ENCODE measurements at places on chromosomes 5 and 9.
A peak's percentile ranks its signal among the peaks of the same experiment; 100 is the strongest.

- no peak for DNase-seq
Observed at GRCh38 chr9:7439355-7439995, 360.1 kb downstream of the DMAC1 start.

DNA sequence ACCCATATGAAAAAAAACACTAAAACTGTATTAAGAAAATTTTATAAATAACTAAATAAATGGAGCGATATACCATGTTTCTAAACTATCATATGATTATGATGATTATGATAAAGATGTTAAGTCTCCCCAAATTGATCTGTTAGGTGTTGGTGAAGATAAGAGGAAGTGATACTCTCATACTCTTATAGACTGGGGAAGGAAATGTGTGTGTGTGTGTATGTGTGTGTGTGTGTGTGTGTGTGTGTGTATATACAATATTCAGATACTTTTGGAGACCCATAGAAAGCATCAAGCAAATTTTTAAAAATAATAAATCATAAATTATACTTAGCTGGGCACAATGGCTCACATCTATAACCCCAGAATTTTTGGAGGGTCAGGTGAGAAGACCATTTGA is 62.9 kb downstream of the TMEM232 start:
- DNase-seq: no peak

- DNase-seq: no peak
Observed at GRCh38 chr9:127104581-127105311, 17.7 kb downstream of the ANGPTL2 start.

- DNase-seq: no peak
Observed at GRCh38 chr9:71990466-71990865, 69.9 kb downstream of the C9orf57 start.

GRCh38 chr5:84344788-84345187 is 39.9 kb downstream of the EDIL3 start:
- DNase-seq: no peak

- DNase-seq: peak; percentile 5
Observed at GRCh38 chr9:8857926-8858595, 1058.5 kb upstream of the DMAC1 start.

- no peak for DNase-seq
Observed at GRCh38 chr5:139652788-139653241, 4.7 kb downstream of the CXXC5 start.

DNA sequence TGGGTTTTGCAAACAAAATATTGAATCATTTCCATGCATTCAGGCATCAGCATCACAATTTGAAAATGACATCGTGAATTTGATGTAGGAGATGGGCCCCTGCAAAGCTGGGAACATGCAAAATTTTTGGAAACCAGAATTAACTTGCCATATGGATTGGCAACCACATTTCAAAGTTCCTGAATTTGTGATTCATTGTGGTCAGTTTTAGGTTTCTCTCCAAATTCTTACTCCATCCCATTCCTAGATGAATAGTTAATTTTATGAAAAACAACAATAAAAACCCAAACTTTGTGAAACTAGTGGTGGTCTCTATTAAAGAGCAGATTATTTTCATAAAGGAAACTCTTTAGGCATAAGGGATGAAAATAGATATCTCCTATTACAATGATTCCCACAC is 107.8 kb upstream of the SLIT3 start:
- no peak for DNase-seq

- DNase-seq: no peak
Observed at GRCh38 chr5:142171270-142171669, 62.7 kb downstream of the NDFIP1 start.

DNA sequence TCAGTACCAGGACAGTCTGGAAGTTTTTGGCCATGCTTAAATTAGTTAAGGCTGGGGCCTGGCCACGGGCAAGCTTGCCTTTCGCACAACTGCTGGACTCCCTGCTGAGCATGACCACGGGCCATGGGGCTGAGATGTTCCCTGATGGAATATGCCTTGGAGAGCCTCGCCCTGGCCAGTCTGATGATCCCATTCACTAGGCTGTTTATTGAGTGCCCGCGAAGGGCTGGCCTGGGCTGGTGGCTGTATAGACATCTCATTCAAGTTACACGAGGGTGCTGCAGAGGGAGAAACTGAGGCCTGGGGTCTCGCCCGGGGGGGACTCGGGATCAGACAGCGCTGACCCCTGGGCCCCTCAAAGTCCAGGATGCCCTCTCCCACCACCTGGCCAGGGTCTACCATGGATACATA is 7.8 kb upstream of the RXRA start:
- DNase-seq: no peak

DNA sequence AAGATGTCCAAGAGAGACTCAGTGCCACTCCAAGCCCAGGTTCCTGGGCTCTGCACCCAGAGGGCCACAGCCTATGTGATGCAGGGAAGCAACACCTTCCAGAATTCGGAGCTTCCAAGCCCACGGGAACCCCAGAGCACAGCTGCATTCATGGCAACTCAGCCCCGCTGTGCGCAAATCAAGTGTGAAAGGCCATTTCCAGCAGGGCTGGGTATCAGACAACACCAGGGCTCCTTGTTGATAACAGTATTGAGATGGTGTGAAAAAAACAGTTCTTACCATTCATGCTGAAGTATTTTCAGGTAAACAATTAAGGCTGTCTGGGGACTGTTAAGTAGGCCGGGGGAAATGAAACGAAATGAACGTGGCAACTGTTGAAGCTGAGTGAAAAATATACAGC is 10.1 kb downstream of the ROR2 start:
- DNase-seq: no peak

DNA sequence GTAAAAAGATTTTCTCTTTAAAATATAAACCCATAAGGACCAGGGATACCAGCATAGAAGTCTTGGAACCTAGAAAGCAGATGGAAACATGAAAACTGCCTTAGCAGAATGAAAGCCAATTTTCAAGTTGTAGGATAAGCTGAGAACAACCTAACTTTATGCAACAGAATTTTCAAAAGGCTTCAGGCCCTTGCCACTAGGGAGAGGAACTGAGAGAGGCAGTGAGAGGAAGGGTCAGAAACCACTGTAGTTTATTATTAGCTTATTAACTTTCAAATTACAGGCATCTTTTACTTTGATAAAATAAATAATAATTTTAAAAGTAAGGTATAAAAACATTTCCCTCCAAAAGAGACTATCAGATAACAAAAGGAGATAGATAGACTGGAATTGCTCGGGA is 33.4 kb downstream of the FAM81B start:
- no peak for DNase-seq

- DNase-seq: no peak
Observed at GRCh38 chr5:164470312-164470711, 964.9 kb downstream of the MAT2B start.

DNA sequence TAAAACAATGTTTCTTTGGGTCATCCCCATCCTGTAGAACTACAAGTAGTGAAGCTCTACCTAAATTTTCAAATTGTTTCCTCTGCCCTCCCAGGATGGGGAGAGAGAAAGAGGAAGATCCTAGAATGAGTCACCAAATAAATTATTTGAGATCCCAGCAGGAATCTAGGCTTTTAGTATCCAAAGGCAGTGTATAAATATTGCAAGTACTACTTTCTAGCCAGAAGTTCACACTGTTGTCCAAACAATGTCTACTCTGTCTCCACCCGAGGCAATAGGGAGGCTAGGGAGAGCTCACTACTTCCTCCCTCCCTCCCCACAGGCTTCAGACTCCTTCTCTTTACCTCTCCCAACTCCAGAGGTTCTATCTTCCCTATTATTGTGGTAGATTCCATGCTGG is 362.8 kb downstream of the MRPS30 start:
- no peak for DNase-seq

- no peak for DNase-seq
Observed at GRCh38 chr5:93794954-93795353, 53.6 kb upstream of the POU5F2 start.

GRCh38 chr5:120604884-120605283 is 140.8 kb downstream of the PRR16 start:
- no peak for DNase-seq

DNA sequence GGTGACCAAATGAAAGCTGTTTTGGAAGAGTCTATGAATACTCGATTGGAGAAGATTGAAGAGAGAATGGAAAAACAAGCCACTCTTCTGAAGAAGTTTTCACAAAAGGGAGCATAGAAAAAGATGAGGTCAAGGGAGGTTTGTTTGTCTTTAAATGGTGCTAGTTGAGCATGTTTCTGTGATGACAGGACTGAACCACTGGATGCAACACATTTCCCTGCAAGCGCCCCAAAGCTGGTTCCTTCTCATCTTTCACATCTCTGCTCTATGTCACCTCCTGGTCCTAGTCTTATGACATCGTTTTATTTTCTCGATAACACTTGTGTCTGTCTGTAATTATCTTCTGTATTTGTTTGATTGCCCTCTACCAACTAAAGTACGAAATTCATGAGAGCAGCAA is 3.8 kb upstream of the CCDC192 start:
- DNase-seq: no peak

- DNase-seq: peak; percentile 26
Observed at GRCh38 chr9:20209391-20210340, 412.6 kb downstream of the MLLT3 start.

- DNase-seq: no peak
Observed at GRCh38 chr9:98477884-98478283, 222.4 kb upstream of the TBC1D2 start.

GRCh38 chr9:129072171-129072570 is 8.7 kb upstream of the DOLPP1 start:
- DNase-seq: no peak

DNA sequence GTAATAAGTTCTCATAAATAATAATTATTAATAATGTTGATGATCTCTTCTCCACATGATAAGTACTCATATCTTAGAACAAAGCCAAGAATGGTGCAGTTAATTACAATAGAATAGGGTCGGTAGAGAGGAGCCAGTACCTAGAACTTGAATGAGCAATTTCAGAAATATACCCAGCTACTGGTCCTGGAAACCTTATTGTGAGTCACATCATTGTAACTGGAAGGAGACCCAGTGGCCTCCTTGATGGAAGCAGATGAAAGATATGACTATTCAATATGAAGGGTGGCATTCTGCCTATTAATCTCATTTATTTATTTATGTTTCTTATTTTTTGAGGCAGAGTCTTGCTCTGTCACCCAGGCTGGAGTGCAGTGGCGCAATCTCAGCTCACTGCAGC is 37.7 kb upstream of the SHOC1 start:
- DNase-seq: no peak

DNA sequence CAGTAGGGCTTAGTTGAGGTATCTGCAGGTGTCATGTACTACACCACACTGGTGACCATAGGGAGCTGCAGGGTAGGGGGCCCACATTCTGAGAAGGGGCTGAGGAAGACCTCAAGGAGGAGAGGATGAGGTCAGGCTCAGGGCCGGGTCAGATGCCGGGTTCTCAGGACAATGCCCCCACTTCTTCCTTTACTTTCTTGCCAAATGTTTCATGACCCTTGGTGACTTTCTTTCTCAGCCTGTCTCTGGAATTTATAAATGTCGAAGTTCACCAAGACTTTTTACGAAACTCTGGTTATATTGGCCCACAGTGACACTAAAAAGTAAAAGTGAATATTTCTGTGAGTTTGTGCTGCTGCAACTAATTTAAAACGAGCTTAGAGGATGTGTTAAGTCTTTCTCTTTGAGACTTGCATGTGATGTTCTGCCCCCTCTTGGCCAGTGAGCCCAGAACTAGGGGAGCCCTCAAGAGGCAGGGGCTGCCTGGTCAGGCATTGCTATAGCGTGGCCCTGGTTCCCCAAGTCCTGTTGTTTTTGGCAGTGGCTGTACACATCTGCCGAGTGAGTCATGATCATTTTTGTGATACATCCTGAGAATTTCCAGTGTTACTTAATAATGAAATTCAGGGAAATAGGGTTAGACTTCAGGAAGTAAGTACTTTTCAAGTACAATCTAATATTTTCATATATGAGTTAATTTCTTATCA is 11.2 kb downstream of the ACO1 start:
- no peak for DNase-seq

DNA sequence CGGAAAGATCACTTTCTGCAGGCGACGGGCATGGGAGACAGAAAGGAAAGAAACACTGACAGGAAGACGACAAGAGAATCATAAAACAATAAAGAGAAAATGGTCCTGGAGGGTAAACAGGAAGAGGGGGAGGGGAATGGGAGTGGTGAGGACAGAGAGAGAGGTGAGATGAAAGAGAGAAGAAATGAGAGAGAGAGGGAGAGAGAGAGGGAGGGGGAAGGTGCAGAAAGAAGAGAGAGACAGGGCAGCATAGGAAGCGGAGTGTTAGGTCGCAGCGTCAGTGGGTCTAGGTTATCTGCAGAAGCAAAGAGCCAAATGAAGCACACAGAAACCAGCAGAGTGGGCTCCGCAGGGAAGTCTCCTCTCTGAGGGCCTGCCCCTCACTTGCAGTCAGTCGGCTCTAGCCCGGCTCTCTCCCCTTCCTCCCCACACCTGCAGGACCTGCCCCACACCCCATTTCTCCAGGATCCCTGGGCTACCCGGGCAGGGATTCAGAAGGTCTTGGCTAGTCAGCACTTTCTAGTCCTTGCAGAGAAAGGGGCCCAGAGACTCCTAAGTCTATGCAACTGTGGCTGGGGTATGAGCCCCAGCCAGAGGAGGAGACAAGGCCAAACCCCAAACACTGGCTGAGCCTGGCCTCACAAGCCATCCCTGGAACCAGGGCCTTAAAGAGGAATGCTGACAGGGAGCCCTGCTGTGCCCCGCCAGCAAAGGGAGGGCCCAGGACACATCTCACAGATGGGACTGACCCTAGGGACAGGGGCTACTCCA is 29.7 kb upstream of the MEIKIN start:
- DNase-seq: peak; percentile 61

DNA sequence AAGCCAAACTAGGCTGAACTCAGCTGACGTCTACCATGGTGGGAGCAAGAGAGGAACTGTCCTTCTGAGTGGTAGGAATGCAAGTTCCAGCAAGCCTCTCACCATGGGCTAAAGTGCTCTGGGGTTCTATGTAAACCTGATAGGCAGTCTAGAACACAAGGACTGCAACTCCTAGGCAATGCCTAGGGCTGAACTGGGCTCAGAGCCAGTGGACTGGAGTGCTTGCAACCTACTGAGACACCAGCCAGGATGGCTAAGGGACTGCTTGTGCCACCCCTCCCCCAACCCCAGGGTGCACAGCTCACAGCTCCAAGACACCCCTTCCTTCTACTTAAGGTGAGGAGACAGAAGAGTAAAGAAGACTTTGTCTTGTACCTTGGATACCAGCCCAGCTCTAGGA is 12.1 kb upstream of the RCL1 start:
- no peak for DNase-seq

GRCh38 chr9:85079349-85079748 is 409.8 kb downstream of the NTRK2 start:
- DNase-seq: no peak

GRCh38 chr5:68446487-68446894 is 230.9 kb downstream of the PIK3R1 start:
- no peak for DNase-seq

- no peak for DNase-seq
Observed at GRCh38 chr5:149916334-149917072, 28.1 kb downstream of the PDE6A start.

GRCh38 chr9:75490326-75490725 is 400.1 kb upstream of the PCSK5 start:
- DNase-seq: no peak

GRCh38 chr5:143059976-143060765 is 290.0 kb downstream of the ARHGAP26 start:
- no peak for DNase-seq

DNA sequence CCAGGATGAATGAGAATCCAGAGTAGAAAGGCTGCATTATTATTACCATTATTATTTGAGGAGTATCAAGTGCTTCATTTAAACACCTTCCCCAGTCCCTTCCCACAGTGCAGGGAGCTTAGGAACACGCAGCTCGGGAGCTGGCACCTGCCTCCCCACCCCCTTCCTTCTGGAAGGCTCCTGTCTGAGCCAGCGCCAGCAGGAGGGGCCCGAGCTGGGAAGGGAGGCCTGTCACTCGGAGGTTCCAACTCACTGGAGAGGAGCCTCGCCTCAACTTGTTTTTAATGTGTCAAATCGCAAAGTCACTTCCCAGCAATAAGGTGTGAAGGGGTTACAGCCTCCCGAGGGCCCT is 156.4 kb upstream of the IRX4 start:
- no peak for DNase-seq

Measured in CD4-positive, alpha-beta T cell treated with Interleukin-17A for 4 hours (primary cell).